ENCODE measurements at places on chromosomes 3 and 15.

- no peak for DNase-seq
These were observed 12.0 kb upstream of the RASGRF1 start for GRCh38 chr15:79102595-79102994.

DNA sequence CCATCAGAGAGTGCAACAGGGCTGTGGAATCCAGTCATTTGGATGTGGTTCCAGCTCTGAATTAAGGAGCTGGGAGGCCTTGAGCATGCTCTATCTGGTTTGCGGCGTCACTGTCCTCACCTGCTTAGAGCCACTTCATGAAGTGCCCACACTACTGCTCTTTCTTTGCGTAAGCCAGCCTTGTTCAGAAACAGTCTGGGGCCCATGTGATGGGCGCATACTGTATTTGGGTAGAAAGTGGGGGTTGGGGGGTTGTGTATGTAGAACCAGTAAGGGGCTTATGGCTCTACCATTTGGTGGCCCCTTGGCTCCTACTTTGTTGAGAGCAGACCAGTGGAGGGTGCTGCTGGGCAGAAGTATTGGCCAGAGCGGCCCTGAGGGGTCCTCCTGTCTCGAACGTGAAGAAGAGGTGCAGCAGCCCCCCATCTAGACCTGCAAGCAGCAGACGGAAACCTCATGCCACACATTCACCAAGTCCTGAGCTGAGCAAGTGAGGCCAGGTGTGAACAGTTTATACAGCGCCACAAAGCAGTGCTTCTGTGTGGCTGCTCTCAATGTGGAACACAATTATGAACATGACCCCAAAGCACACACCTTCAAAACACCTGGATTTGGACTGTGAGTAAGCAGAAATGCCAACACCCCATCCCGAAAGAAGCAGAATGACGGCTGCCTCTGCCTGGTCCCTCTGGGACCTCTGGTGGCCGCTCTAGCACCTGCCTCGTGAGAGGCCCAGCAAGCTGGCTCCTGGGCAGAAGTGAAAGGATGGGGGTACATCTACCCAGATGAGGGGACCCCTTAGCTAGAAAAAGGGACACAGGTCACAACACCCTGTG, 26.6 kb downstream of the SRPRB start:
- DNase-seq = no peak

DNA sequence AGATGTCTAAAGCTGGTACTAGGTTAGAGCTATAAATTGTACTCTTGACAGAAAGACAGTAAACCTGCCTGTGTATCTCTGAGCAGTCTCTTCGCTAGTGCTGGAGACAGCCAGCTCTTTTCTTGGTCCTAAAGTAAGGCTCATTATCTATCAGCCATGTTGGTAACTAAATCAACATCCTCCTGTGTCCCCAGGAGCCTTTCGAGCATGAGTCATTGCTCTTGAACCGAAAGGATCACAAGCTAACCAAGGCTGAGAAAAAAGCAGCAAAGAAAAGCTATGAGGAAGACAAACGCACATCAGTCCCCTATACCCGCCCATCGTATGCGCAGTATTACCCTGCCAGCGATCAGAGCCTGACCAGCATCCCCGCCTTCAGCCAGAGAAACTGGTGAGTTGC, 25.0 kb upstream of the TEX264 start:
- no peak for DNase-seq

DNA sequence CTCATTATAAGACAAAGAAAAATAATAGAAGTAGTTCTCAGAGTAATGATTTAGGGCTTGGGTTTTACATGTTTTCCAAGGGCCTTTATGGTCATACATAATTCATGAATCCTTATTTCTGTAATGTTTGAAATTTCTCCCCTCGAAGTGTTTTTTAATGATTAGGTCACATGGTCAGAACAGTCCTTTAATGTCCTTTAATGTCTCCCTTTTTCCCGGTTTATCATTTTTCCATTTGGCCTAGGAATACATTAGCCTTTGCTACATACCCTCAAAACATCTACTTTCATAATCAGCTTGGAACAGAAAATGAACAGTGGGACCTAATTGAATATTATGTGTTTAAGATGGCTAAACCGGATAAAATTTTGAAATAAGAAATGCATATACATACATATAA, 159.9 kb upstream of the ROBO2 start:
- DNase-seq = no peak

DNA sequence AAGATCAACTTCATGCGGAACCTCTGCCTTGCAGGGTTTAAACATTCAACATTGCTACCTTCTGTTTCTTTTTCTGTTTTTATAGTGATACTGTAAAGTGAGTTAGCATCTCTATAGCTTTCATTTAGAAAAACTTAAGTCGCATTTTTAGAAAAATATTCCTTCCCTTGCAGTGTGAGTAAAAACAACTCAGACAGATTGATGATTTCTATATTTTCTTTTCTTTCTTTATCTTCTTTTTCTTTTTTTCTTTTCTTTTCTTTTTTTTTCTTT, 2.8 kb upstream of the MEIS2 start:
- no peak for DNase-seq

DNA sequence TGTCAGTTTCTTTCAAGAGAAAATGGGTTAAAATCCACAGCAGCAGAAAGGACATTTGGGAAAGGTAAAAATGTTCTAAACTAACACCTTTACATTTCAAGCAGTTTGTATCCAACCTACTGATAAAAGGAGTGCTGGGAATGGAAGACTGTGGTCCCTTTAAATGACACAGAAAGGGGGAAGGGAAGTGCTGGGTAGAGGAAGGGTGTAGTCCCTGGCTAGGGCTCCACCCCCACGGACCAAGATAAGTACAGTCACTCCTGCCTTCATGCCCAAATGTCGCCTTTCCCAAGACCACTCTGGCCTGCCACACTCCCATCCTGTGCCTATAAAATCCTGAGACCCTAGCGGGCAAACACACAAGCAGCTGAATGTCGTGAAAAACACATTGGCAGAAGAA, 350.9 kb upstream of the POU1F1 start:
- no peak for DNase-seq

GRCh38 chr15:91776104-91776503, 77.4 kb upstream of the SLCO3A1 start:
- no peak for DNase-seq

- DNase-seq = peak; percentile 27
These were observed 17.1 kb downstream of the P2RY12 start for GRCh38 chr3:151367448-151367847.

DNA sequence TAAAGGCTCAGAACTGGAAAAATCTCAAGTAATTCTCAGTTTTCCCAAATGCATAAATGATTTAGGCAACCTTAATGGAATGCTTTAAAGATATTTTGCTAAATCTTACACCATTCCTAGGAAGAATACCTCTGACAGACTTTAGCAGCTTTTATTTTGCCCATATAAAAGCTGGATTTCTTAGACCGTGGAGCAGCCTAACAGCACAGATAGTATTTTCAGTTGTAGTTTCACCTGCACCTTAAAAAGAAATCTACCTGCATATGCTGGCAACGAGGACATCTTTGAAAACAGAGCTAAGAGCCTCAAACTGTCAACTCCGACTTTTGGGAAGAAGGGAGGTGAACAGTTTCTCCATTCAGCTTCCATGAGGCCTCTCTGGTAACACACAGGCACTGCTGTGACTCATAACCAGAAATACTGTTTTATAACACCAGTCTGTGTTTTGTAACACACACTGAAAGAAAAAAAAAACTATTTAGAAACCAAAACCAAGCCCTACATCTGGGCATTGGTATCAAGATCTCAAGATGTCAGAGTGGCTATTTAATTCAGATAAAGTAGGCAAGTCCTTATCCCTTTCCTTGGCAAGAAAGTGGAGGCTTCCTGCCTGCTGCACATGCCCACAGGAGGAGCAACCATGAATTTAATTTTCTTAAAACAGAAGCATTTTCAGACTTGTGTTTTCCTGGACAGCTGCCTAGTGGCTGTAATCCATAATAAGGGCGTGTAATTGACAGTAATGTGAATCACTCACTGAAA, 181.5 kb upstream of the ICE2 start:
- DNase-seq = peak; percentile 88

- DNase-seq = peak; percentile 46
These were observed 318.5 kb downstream of the TBC1D5 start for GRCh38 chr3:17423786-17424536.

DNA sequence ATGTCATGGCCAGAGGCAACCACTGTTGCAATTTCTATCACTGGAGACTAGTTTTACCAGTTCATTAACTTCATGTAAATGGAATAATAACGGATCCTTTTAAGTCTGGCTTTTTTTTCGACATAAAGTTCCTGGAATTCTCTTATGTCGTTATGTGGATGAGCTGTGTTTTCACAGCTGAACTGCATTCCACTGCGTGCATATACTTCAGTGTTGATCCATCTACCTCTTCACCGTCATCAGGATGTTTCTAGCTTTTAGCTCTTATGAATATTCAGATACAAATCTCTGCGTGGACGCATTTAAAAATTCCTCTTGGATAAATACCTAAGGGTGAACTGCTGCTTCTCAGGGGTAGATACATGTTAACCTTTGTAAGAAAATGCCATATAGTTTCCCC, 15.6 kb upstream of the CYFIP1 start:
- no peak for DNase-seq
